ENCODE measurements at places on chromosomes 13 and 19.

- no peak for DNase-seq
These were observed 1.5 kb downstream of the SPATA13 start for GRCh38 chr13:24161980-24162525.

DNA sequence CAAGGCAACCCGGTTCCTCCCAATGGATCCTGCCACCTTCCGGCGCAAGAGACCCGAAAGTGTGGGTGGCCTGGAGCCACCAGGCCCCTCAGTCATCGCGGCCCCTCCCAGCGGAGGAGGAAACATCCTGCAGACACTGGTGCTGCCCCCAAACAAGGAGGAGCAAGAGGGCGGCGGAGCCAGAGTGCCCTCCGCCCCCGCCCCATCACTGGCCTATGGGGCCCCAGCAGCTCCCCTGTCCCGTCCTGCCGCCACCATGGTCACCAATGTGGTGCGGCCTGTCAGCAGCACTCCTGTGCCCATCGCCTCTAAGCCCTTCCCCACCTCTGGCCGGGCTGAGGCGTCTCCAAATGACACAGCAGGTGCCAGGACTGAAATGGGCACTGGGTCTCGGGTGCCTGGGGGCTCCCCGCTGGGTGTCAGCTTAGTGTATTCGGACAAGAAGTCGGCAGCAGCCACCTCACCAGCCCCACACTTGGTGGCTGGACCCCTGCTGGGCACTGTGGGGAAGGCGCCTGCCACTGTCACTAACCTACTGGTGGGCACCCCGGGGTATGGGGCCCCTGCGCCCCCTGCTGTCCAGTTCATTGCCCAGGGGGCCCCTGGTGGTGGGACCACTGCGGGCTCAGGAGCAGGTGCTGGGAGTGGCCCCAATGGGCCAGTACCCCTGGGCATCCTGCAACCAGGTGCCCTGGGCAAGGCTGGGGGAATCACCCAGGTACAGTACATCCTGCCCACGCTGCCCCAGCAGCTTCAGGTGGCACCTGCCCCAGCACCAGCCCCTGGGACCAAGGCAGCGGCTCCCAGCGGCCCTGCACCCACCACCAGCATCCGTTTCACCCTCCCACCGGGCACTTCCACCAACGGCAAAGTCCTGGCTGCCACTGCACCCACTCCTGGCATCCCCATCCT lies 11.2 kb upstream of the PRR19 start:
- DNase-seq, result peak; percentile 58

GRCh38 chr13:43783820-43784219 lies 3.0 kb downstream of the ENOX1 start:
- DNase-seq, result no peak

DNA sequence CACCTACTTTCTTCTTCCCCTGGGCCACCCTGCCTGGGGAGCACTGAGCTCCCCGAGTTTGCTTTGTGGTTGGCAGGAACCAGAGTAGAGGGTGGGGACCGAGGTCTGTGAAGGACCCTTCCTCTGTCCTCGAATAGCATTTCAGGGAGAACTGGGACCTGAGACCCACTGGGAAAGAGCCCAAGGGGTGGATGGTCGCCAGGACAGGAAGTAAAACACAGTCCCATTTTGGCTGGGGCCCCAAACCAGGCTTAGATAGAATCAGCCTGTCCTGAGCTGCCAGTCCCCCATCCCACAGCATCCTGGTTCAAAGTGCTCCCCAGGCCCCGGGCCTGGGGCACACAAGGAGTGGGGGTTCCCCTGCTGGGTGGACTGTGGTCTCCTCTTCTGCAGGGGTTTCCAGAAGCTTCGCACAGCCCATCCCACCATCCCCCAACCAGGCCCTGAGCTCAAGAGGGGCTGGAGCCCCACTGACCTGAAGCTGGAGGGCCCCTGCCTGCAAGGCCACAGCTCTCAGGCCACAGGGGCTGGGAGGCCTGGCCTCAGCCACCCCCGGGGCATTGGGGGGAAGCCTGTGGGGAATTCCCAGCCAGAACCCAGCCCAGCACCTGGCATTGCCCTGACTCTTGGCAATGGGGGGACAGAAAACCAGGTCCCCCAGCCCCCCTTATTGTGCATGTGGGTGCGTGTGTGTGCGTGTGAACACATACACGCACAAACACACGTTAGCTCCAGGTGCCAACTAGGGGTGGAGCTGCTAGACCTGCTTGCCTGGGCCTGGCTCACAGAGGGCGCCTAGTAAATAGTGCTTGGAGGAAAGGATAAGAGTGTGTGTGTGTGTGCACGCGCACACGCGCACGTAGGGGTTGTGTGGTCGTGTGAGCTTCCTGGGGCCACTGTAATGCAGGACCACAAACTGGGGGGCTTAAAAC lies 995 bp upstream of the MKNK2 start:
- DNase-seq, result peak; percentile 53

GRCh38 chr13:23867027-23867491 lies 22.1 kb downstream of the MIPEP start:
- no peak for DNase-seq

DNA sequence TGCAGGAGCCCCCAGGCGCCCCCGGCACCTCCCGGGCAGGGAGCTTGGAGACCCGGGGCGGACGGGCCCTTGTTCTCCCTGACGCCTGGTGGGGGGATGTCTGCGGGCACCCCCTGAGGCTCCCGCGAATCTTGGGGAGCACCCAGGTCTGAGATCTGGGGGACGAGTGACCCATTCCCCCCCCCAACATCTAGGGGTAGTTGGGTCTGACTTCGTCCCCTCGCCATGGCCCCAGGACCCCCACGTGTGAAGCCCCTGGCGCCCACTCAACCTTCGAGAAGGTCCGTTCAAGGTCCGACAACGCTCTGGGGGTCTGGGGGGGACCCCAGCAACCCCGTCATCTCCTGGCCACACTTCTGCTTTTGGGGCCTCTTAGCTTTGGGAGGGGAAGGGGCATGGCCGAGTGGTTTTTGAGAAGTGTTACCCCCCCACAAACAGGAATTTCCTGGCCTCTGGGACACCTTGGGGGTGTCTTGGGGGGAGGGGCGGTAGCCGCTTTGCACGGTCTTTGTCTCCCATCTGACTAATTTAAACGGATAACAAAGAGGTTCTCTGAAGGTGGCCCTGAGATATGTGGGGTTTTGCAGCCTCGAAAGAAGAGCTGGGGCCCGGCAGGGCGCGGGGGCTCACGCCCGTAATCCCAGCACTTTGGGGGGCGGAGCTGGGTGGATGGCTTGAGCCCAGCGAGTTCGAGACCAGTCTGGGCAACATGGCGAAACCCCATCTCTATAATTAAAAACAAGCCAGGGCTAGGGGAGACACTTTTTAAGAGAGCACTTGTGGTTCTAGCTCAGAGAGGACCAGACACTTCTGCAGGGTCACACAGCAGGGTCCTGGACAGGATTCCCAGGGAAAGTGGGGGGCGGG lies 608 bp downstream of the CNN2 start:
- peak; percentile 32 for DNase-seq

DNA sequence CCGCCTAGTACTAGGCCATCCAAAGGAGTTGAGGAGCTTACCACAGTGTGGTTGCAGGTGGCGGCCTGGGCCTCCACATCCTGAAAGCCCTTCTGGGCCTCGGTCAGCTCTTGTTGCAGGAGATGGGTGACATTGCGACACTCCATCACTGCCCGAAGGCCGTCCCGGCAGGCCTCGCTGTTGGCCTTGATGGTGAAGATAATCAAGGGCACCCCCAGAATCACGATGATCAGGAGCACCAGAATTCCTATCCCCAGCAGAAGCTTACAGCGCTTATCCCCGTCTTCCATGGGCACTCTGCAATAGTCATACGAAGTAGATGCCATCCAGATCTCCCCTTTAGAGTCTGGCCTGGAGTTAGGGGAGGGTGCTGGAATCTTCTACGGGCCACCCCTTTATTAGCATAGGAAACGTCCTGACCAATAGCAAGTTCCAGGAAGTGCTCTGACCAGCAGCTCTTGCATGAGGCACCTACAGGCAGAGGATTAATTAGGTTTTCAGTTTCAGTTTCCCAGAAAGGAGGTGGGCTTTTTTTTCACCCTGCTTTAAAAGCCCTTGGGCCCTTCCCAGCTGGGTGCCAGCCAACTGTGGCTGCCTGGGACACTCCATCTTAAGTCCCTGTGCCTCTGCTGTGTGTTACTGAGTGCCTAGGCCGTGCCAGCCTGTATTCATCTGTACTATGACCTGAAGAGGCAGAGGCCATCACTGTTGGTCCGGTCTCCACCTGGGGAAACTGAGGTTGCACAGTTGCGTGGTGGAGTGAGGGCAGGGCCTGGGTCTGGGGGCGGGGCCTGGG lies at the start of gene BST2:
Gene BST2, minus strand, starts transcription at position 381 of the 796 bp plus-strand sequence. Its CDS starts 55 bp downstream, at position 326.
- DNase-seq, result peak; percentile 34

DNA sequence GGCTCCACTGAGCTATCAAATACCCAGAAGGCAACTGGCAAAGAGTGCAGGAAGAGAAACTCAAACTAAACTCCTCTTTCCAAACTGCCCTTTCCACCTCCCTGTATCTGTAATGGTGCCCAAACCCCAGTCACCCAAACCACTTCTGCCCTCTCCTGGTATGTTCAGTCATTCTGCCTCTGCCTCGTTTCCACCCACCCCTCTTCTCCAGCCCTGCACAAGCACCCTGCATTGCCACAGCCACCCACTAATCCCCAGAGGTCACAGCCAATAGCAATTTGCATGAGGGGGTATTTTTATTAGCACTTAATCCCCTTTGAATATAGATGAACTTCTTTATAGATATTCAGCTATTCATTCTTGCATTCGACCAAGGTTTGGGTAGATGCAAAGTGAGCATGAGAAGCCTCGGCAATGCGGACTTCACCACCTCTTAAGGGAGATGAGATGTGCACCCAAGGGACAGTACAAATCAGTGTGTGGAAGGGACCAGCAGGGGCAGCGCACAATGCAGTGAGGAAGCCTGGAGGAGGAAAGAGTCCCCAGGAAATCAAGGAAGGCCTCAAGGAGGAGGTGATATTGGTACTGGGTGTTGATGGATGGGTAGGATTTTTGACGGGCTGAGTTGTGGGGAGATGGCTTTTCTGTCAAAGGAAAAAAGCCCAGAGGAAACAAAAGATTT lies 12.4 kb downstream of the TMEM272 start:
- peak; percentile 56 for DNase-seq

GRCh38 chr13:109394311-109394988 lies 391.9 kb downstream of the IRS2 start:
- DNase-seq, result no peak

DNA sequence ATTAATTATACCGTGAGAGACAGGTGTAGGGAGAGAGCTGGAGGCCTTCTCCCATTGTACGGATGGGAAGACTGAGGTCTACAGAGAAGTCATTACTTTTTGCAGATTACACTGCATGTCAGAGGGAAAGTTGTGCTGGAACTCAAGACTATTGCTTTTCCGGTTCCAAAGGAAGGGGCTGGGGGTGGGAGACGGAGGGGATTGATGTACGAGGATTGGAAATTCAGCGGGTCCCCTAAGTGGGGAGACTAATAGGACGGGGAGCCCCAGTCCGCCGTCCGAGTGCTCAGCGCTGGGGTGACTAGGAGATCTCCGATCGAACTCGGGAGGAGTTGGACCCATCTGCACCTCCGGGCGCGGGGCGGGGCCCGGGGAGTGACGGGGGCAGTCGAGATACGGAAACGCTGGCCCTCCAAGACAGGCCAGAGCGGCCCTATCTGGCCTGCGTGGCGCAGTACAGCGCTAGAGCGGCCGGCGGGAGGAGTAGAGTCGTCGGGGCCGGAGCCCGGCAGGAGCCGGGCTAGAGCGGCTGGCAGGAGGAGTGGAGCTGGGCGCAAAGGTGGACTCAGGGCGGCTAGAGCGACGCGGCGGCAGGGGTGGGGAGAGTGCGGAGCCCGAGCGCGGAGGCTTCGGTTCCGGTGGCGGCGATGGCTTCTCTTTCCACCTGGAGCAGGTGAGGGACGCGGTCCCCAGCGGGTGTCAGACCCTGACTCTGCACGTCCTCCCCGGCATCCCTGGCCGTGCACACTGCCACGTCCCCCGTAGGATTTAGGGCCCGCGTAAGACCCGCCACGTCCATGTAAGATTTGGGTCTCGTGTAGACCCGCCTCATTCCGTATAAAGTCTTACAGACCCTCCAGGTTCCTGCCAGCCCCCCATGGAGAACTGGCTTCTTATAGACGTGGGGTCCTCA lies 1.1 kb downstream of the ARHGEF1 start:
- DNase-seq, result peak; percentile 82
